ENCODE measurements at places on chromosomes 16 and 17. TPM values are rescaled to one million over a fixed set of nuclear protein-coding genes. Genes with fewer than 3 reads are reported as not detected.

GRCh38 chr17:72693151-72693878 lies 399.2 kb downstream of the SLC39A11 start:
- H3K36me3 ChIP-seq = no peaks in the 10 kb centered on the region
- DNase-seq = no peak
- H3K27me3 ChIP-seq = no peaks in the 10 kb centered on the region
- H3K27ac ChIP-seq = no peak overlapping the region
- no peak overlapping the region for H3K4me3 ChIP-seq

GRCh38 chr16:57025941-57026777 lies 36.8 kb downstream of the NLRC5 start:
- H3K27ac ChIP-seq = no peak overlapping the region
- no peak overlapping the region for H3K4me3 ChIP-seq
- peaks cover 9% of the 10 kb centered on the region for H3K36me3 ChIP-seq
- H3K4me1 ChIP-seq = peaks cover 4% of the 10 kb centered on the region

GRCh38 chr16:73086108-73086507 lies 38.2 kb upstream of the ZFHX3 start:
- no peaks in the 10 kb centered on the region for H3K4me1 ChIP-seq
- H3K27ac ChIP-seq = no peak overlapping the region
- H3K4me3 ChIP-seq = no peak overlapping the region
- H3K27me3 ChIP-seq = no peaks in the 10 kb centered on the region
- H3K36me3 ChIP-seq = no peaks in the 10 kb centered on the region
- DNase-seq = no peak

DNA sequence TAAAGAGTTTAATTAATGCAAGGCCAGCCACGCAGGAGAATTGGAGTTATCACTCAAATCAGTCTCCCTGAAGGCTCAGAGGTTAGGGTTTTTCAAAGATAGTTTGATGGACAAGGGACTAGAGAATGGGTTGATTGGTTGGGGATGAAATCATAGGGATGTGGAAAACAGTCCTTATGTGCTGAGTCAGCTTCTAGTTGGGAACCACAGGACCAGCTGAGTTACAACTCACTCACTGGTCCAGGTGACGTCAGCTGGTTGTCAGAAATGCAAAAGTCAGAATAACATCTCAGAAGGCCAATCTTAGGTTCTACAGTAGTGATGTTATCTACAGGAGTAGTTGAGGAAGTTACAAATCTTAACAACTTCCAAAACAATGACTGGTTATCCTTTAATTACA lies 47.6 kb downstream of the CPD start:
- no peak overlapping the region for H3K27ac ChIP-seq
- peaks cover 4% of the 10 kb centered on the region for H3K36me3 ChIP-seq
- DNase-seq = no peak
- H3K4me1 ChIP-seq = no peaks in the 10 kb centered on the region

SEZ6L2 gene
- polyA plus RNA-seq = 0.81 TPM

NLRC3 gene
- 1.9 TPM for polyA plus RNA-seq
